ENCODE measurements at places on chromosomes 7 and 10.

DNA sequence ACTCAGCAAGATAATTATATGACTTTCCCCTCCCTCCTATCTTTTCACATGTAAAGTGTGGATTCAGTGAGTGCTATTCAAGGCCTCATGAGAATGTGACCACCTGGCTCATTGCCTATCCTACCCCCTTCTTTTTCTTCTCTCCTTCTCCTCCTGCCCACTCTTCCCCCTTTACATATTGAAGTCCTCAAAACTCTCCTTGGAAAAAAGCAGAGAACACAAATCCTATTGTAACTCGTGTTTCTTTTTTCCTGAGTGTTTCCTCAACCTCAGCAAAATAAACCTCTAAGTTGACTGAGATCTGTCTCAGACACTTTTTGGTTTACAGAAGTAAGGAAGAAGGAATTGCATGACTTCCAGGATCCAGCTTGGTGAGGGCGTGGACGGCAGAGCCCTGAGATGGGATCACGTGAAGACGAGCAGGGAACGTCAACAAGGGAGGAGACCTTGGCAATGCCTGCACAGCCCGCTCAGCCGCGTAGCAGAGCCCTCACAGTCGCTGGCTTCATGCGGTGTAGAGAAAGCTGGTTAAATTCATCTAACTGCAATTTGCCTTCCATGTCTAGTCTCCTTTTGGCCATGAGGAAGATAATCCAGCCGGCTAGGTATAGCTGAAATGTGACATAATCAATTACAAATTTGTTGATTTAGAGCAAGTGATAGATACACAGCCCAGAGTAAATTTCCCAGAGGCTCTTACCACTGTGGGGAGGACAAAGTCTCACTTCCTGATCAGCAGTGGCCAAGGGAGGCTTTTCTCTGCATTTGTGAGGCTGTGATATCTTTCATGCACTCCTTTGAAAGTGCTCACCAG is 75.7 kb downstream of the LYZL2 start:
- H3K4me1 ChIP-seq = no peaks in the 10 kb centered on the region
- DNase-seq = peak; percentile 7
- no peaks in the 10 kb centered on the region for H3K36me3 ChIP-seq
- no peak overlapping the region for H3K4me3 ChIP-seq

DNA sequence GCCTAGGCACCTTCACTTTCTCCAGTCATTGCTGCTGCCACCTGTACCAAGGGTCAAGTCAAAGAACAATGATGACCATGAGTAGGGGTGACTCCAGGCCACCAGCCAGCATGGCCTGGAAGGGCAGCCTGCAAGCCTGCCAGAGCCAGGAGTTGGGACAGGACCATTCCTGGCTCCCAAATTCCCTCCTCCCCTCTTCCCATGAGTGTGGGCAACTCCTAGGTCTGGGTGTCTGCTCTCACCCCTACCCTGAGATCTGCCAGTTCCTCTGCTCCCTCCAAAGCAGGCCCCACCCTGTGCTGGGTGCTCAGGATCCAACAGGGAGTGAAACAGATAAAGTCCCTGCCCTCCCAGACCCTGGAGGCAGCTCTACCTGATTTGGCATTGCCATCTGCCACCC is 125.8 kb upstream of the NANOS1 start:
- H3K27ac ChIP-seq = no peak overlapping the region
- no peaks in the 10 kb centered on the region for H3K27me3 ChIP-seq
- no peak for DNase-seq
- no peak overlapping the region for H3K4me3 ChIP-seq

- no peak overlapping the region for H3K4me3 ChIP-seq
- no peaks in the 10 kb centered on the region for H3K4me1 ChIP-seq
- no peak overlapping the region for H3K27ac ChIP-seq
- DNase-seq = peak; percentile 46
- no peaks in the 10 kb centered on the region for H3K36me3 ChIP-seq
- no peaks in the 10 kb centered on the region for H3K27me3 ChIP-seq
Observed at GRCh38 chr10:12902135-12902572, 99.4 kb downstream of the CCDC3 start.

DNA sequence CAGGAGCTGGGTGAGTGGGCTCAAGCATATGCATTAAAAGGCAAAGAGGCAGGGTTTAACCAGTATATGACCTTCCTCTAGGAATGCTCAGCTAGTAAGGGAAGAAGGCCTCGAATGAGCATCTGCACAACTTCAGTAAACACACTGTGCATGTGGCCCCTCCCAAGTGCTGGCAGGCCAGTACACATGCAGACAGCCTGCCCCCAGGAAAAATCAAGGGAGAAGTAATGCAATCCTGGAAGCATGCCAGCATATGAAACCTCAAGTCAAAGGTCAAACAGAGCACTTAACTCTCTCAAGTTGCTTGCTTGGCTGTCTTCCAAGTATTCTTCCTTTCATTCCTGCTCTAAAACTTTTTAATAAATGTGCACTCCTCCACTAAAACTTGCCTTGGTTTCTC is 208.4 kb downstream of the ACTR3B start:
- no peak overlapping the region for H3K4me3 ChIP-seq
- H3K36me3 ChIP-seq = no peaks in the 10 kb centered on the region
- H3K27ac ChIP-seq = no peak overlapping the region
- no peaks in the 10 kb centered on the region for H3K27me3 ChIP-seq
- no peak for DNase-seq
- no peaks in the 10 kb centered on the region for H3K4me1 ChIP-seq

DNA sequence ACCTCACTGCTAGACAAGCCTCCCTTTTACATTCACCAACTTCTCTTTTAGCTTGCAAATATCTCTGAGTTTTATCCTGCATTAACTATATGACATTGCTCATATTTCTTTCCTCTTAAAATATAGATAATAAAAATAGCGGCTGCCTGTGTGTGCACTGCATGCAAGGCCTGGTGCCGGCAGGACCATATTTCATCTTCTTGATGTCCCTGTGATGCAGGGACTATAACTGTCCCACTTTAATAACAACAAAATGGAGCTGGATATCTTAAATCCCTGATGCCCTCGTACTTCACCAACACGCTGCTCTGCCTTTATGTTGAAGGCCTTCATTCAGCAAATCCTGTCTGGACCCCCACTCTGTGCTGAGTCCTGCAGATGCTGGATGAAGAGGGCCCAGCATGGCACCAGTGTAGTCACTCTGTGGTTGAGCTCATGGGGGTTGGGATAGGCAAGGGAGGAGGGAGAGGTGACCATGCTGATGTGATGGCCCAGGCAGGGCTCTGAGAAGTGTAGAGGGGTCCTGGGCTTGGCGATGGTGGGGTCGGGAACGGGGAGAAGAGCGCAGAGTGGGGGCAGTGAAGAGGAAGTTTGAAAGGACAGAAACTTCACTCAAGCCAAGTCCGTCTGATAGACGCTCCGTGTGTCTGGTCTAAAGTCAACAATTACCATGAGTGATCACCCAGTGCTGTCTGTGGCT is 40.4 kb downstream of the C10orf90 start:
- DNase-seq = no peak
- H3K4me3 ChIP-seq = no peak overlapping the region
- H3K27ac ChIP-seq = no peak overlapping the region
- H3K4me1 ChIP-seq = no peaks in the 10 kb centered on the region
- H3K36me3 ChIP-seq = no peaks in the 10 kb centered on the region

DNA sequence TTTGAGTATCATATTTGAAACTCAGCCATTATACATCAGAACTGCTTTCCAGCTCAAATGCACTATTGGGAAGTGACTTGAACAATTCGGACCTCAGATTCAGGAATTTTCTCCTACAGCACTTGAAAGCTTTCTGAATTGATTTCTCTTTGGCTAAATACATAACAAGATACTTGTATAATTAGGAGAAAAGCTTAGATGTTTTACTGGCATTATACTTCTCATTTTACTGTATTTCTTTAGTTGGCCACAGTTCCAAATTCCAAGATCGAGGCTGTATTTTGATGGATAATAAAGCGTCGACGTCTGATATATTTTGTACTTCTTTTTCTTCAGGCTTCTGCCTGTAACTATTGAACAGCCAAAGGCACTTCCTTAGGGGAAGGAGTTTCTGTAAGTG is 26.7 kb upstream of the LYZL2 start:
- H3K4me3 ChIP-seq = no peak overlapping the region
- no peaks in the 10 kb centered on the region for H3K27me3 ChIP-seq
- no peak overlapping the region for H3K27ac ChIP-seq

GRCh38 chr10:43574001-43574892 is at the start of gene ZNF239:
Gene ZNF239, minus strand, starts transcription at chr10:43574616. Its CDS starts 16,537 bp downstream, at chr10:43558079.
- no peaks in the 10 kb centered on the region for H3K27me3 ChIP-seq
- H3K36me3 ChIP-seq = no peaks in the 10 kb centered on the region
- H3K4me3 ChIP-seq = peak within 1 kb of the TSS; percentile 42
- H3K4me1 ChIP-seq = no peaks in the 10 kb centered on the region

- H3K4me3 ChIP-seq = no peak overlapping the region
- no peaks in the 10 kb centered on the region for H3K4me1 ChIP-seq
- no peaks in the 10 kb centered on the region for H3K36me3 ChIP-seq
- H3K27me3 ChIP-seq = no peaks in the 10 kb centered on the region
Observed at GRCh38 chr10:29370097-29371092, 81.5 kb downstream of the LYZL1 start.

DNA sequence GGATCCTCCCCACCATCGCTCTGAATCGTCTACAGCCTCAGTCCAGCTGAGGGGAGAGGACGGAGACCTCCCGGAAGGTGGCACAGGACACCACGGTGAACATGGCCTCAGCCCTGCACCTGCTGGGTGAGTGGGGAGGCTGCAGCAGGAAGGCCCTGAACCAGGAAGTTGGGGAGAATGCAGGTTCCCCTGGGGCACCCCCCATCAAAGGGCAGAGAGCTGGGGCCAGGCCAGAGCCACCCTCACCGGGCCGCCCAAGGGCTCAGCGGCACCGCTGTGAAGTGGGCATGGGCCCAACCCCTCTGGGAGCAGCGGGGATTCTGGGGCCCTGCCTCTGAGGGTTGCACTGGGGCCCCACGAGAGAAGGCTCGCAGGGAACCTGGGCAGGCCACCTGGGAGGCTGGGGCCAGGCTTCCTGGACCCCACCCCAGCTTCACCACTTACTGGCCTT is 98.7 kb downstream of the MICALL2 start:
- H3K4me1 ChIP-seq = no peaks in the 10 kb centered on the region
- no peak overlapping the region for H3K27ac ChIP-seq
- no peaks in the 10 kb centered on the region for H3K36me3 ChIP-seq
- no peak for DNase-seq

DNA sequence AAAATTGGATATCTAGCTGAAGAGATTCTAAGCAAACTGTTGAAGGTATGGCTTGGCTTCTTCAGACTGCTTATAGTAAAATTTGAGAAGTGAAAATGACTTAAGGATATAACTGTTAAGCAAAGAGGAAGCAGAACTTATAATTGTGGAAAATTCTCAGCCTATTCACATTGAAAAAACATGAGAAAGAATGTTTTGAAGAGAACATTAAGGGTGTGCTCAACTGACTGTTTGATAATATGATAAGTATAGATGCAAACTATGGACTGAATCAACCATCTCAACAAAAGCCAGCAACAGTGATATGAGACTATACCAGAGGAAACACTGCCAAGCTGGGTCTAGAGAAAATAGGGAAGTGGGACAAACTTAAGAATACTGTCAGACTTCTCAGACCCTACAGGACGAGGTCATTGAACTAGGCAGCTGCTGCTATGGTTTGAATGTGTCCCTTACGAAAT is 133.1 kb upstream of the PPP1R3A start:
- no peaks in the 10 kb centered on the region for H3K36me3 ChIP-seq
- no peak for DNase-seq
- H3K27ac ChIP-seq = no peak overlapping the region
- no peaks in the 10 kb centered on the region for H3K27me3 ChIP-seq

- H3K4me1 ChIP-seq = no peaks in the 10 kb centered on the region
- no peak overlapping the region for H3K27ac ChIP-seq
- DNase-seq = peak; percentile 7
Observed at GRCh38 chr7:43791-44540, 148.4 kb upstream of the FAM20C start.

GRCh38 chr10:132471125-132471451 is 66.5 kb upstream of the INPP5A start:
- no peaks in the 10 kb centered on the region for H3K36me3 ChIP-seq
- H3K4me1 ChIP-seq = peaks cover 4% of the 10 kb centered on the region
- no peak overlapping the region for H3K4me3 ChIP-seq
- H3K27me3 ChIP-seq = no peaks in the 10 kb centered on the region

DNA sequence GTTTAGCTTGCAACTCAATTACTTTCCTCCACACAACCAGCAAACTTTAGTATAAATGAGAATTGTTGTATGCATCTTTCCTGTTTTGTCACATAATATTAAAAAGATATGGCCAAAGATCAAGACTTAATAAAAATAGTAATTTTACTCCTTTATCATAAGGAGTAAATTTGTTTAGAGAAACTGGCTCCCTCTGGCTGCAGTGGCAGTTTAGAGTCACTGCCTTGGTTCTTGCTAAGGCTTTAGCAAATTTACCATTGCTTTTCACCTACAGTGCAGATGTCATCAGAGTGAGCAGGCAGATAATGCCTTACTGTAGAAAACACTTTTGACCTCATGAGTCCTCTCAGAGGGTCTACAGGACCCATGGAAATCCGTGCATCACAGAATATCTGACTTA is 2.6 kb downstream of the PRPF18 start:
- H3K4me1 ChIP-seq = peaks cover 4% of the 10 kb centered on the region
- H3K27me3 ChIP-seq = no peaks in the 10 kb centered on the region
- H3K4me3 ChIP-seq = no peak overlapping the region
- no peak for DNase-seq
- H3K27ac ChIP-seq = no peak overlapping the region

- no peak overlapping the region for H3K4me3 ChIP-seq
- H3K27me3 ChIP-seq = no peaks in the 10 kb centered on the region
- DNase-seq = no peak
Observed at GRCh38 chr10:33596422-33596821, 262.0 kb upstream of the NRP1 start.

DNA sequence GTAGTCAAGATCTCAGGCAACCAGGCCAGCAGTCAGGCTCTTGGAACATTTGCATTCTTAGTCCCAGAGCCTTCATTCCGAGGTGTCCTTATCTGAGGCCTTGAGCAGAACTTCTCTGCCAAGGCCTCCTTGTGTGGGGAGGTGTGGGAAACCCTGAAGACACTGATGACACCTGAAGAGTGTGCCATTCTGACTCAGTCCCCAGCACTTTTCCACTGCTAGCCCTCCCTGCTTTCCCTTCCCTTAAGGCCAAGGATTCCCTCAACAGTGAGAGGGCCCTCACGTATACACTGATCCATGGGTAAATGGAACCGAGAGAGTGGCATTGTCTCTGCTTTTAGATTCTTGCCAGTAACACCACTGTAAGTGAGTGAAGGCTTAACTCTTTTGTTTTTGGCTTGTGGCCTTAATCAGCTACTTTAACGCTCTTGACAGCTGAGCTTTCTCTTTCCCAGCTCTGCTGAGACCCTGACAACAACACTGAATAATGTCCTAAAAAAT is 30.3 kb downstream of the TRDMT1 start:
- H3K4me3 ChIP-seq = no peak overlapping the region
- no peak overlapping the region for H3K27ac ChIP-seq
- no peak for DNase-seq
- no peaks in the 10 kb centered on the region for H3K4me1 ChIP-seq
- H3K36me3 ChIP-seq = no peaks in the 10 kb centered on the region
